ENCODE measurements at places on chromosomes 1 and 21. TPM values are rescaled to one million over a fixed set of nuclear protein-coding genes. Genes with fewer than 3 reads are reported as not detected.

LRRC71 gene
- not detected for total RNA-seq

OR2C3 gene
- not detected for total RNA-seq

S100A12 gene
- not detected for total RNA-seq

HJV gene
- not detected for total RNA-seq

CRYZ gene
- total RNA-seq = 32.1 TPM

RNF186 gene
- total RNA-seq = not detected

TDRD10 gene
- not detected for total RNA-seq

PDC gene
- not detected for total RNA-seq

RHEX gene
- not detected for total RNA-seq

COL6A1 gene
- 0.40 TPM for total RNA-seq

C4BPB gene
- total RNA-seq = 3.1 TPM

GPX7 gene
- total RNA-seq = 22.8 TPM

SLC41A1 gene
- 12.2 TPM for total RNA-seq

ANGPTL3 gene
- not detected for total RNA-seq

RGS1 gene
- 14.2 TPM for total RNA-seq

DISP3 gene
- 0.92 TPM for total RNA-seq

TNFAIP8L2 gene
- total RNA-seq = 33.7 TPM

LAMC1 gene
- not detected for total RNA-seq

FCGR2B gene
- not detected for total RNA-seq

CSF1 gene
- total RNA-seq = 42.4 TPM

SHE gene
- total RNA-seq = not detected

ZNF683 gene
- total RNA-seq = 0.17 TPM

CYP4Z1 gene
- total RNA-seq = not detected

FCER1G gene
- 1.8 TPM for total RNA-seq

ASTN1 gene
- total RNA-seq = not detected

MIXL1 gene
- total RNA-seq = not detected

EPHB2 gene
- 0.08 TPM for total RNA-seq

SLC1A7 gene
- not detected for total RNA-seq

S100A3 gene
- not detected for total RNA-seq

PTPRF gene
- 0.37 TPM for total RNA-seq

FAM229A gene
- total RNA-seq = 8.5 TPM

RGL1 gene
- 2.6 TPM for total RNA-seq

SPATA1 gene
- total RNA-seq = 1.7 TPM

SLC45A3 gene
- total RNA-seq = not detected

Measured in activated CD4-positive, alpha-beta T cell treated with anti-CD3 and anti-CD28 coated beads, Interleukin-2, amount 10 ng/mL, durations not matched to agents 7 days and 5 days (primary cell).